ENCODE measurements at places on chromosomes 7 and 10.

DNA sequence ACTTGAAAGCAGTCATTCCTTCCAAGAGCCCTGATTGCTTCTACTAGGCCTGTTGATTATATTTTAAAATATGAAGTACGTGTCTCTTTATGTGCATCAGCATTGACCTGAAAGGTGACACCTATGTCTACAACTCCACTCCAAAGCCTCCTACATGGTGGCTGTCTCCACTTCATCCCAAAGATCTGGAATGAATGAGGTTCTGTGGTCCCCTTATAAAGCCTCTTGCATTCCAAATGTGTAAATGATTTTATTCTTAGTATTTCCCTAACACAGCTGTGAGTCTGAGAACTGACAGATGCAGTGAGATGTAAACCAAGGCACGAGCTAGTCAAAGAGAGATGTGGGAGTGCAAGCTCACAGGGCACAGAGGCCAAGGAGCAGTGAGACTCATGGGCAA is 176.0 kb upstream of the SVIL start:
- no peak for DNase-seq

- DNase-seq, result no peak
These were observed 277.6 kb downstream of the ELFN1 start for GRCh38 chr7:1947586-1948217.

GRCh38 chr10:2619916-2620315 is 447.4 kb upstream of the PFKP start:
- DNase-seq, result no peak

DNA sequence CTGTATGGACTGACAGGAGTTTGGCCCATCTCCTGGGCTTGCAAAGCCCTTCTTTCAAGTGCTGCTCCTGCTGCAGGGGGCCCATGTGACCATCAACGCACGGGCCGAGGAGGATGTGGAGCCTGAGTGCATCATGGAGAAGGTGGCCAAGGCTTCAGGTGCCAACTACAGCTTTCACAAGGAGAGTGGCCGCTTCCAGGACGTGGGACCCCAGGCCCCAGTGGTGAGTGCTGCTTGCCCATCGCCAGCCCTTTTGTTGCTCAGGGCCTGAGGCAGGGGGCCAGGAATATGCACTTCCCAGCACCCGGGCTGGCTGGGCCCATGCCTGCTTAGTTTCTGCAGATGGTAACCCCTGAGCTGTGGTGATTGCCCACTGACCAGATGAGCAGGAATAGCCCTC is 8.7 kb downstream of the PGAM2 start:
- no peak for DNase-seq

DNA sequence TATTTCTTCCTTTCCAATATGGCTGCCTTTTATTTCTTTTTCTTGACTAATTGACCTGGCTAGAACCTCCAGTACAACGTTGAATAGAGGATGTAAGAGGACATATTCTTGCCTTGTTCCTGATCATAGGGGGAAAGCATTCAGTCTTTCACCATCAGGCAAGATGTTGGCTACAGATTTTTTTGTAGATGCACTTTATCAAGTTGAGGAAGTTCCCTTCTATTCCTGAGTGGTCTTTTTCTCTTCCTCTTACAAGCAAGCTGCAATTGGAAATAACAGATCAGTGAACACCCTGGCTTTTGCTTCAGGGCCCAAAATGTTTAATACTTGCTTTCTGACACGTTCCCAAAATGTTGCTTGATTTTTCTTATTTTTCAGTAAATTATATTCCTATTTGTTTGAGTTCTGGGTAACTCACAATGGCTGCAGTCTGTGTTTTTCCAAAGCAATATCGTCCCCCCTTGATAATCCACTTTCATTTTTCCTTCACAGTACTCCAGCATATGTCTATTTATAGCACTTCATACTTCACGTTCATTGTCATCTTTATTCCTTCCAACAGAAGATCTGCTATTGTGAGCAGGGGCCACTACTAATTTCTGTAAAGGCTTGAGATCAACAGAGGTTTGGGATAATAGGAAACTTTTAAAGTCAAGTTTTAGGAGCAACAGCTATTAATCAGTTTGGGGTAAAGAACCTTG is 11.7 kb downstream of the CPEB3 start:
- no peak for DNase-seq

DNA sequence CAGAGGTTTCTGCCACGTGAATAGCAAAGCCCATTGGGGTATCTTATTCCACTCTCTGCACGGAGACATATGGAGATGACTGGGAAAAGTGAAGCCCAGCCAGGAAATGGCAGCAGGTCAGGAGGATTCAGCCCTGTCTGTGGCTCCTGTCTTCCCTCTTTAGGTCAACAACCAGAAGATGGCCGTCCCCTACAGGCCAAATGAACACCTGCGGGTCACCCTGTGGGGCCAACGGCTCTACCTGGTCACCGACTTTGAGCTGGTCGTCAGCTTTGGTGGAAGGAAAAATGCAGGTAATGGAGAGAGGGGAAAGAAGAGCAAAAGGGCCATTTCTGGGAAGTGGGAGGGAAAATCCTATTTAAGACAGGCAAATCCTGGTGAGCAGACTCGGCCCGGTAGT is 38.3 kb downstream of the EPHB4 start:
- DNase-seq, result no peak

DNA sequence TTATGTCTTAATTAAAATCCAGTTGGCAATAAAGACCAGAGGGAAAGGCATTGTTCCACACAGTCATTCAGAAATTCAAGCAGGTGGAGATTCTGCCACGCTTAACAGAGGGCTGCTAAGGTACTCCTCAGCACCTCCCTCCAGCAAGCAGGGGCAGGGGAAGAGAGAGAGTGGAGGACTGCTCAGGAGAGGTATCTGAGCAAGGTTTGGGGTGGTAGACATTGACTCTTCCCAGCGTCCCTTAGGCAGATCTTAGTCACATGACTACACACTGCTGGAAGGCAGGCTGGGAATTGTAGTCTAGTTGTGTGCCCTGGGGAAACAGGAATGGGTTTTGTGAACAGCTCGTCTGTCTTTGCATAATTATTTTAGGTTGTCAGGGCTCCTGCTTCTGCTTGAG is 181.6 kb downstream of the NPSR1 start:
- DNase-seq, result no peak

DNA sequence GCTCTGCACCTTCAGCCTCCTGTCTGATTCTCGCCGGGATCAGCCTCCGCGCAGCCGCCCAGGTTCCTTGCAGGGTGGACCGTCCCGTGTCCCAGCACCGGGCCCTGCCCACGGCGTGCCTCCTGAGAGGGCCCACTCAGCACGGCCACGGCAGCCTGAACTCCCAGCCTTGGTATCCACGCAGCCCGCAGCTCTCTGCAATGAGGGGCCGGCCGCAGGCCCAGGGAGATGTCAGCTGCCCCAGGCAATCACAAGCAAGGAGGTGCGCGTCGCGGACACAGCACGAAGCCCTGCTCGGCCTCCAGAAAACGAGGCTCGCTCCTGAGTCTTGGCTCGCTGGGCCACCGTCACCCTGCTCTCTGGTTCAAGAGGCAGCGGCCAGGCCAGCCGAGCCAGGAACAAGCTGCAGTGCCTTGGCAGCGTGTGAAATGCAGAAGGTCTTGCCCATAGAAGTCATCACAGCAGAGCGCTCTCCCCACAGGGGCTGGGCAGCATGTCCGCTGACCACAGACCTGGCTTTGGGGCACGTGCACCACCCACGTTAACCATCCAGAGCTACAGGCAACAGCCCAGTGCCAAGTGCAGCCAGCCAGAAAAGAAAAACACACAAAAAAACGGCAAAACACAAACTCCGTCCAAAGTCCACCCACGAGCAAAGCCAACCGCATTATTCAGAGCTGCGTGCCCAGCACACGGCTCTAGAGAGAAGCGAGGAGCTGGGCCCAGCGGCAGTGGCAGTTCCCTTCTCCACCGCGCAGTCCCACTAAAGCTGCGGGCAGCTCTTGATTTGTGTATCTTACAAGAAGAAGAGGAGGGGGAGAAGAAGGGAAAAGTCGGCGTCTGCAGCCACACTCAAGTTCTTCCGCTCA is 13.9 kb downstream of the GPER1 start:
- no peak for DNase-seq

DNA sequence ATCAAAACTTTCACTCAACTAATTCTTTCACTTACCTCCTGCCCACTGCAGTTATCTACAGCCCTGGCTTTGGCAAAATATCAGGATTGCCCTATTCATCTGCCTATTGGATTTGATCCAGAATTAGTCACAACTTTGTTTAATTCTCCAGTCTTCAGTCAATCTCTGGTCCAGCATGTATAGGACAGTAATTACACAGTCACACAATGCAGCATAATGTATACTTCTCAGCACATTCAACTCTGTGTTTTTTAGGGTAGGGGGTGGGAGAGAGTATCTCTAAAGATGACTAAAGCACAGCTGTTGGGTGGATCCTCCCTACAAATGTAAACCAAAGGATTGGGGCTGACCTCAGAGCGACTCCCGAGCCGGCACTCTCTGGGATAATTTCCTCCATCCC is 17.7 kb upstream of the NRP1 start:
- no peak for DNase-seq

DNA sequence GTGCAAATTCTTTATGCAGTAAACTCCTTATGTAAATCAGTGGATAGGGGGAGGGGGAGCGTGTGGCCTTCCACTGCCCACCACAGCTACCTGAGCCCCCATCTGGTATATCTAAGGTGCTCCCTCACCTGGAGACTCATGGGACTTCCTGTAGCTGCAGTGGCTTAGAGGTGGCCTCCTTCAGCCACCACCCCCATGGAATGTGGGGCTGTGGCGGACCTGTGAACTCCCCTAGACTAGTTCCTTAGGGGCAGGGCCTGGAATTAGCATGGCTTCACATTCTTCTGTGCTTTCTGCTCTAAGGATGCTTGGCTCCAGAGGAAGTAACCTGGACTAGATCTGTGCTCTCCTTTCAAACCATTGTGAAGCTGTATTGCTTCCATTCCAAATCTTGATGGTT is 550.5 kb upstream of the COBL start:
- DNase-seq, result no peak

GRCh38 chr10:73131301-73131700 is 21.0 kb downstream of the NUDT13 start:
- DNase-seq, result no peak

DNA sequence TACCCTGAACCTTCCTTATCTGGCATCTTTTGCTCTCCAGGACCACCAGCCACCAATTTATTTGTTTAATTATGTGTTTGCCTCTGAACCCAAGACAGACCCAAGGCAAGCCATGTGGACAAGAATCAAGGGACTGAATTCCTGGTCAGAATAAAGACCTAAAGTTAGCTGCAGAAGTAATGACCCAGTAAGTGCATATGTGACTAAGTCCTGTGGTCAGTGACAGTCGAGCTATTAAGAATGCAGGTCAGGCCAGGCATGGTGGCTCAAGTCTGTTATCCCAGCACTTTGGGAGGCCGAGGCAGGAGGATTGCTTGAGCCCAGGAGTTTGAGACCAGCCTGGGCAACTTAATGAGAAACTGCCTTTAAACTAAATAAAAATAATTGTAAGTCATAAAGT is 139.4 kb downstream of the CCDC71L start:
- no peak for DNase-seq

- DNase-seq, result no peak
These were observed 76.3 kb upstream of the ABCB5 start for GRCh38 chr7:20539201-20539600.

- DNase-seq, result no peak
These were observed 64.0 kb upstream of the KLF6 start for GRCh38 chr10:3848775-3849635.

GRCh38 chr7:158567153-158567603 is 20.4 kb downstream of the PTPRN2 start:
- DNase-seq, result no peak

DNA sequence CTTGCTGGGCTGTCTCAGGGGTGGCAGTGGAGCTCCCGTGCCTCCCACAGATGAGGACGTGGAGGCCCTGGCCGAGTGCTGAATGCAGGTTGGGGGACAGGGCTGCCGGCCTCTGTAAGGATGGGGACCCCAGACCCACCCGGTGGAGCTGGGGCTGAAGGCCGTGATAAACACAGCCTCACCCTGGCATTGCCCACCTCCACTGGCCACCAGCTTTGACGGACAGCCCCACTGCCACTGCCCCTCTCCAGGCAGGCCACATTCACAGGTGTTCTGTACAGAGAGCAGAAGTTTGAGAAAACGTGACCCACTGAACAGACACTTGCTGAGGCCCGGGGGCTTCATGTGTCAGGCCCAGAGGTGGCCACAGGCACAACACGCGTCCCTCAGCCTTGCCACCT is 126.2 kb downstream of the LHPP start:
- DNase-seq, result no peak

DNA sequence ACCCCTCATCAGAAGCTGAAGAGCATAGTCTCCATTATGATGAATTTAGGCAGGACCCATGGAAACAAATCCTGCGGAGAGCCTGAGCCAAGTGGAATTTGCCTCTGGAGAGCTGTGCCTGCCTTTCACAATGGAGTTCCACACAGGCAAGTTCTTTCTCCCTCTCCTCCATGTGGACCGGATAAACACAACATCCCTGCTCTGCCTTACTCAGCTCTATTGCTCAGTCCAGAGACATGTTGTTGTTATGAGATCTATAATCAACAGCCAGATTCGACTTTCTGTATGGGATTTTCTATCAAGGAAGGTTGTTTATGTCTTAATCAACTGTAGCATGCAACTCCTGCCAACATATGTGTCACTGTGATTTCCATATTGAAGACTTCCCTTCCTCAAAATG is 59.5 kb upstream of the ELMO1 start:
- DNase-seq, result no peak

DNA sequence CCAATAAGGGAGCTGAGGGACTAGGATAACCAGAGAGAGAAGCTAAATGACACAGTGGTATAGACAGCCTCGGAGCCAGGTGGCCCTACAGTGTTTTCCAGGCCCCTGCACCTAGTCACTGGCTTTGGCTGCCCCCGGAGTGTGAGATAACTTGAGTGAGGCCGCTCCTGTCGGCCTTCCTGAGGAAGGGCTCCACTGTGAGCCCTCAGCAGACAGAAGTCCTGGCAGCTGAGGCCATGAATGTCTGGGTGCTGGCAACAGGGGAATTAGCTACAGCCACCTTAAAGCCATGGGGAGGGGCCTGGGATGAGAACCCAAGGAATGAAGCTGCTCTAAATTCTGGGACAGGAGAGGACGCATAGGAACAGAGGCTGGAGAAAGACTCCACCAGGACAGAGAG is 4.6 kb upstream of the GDF10 start:
- no peak for DNase-seq

DNA sequence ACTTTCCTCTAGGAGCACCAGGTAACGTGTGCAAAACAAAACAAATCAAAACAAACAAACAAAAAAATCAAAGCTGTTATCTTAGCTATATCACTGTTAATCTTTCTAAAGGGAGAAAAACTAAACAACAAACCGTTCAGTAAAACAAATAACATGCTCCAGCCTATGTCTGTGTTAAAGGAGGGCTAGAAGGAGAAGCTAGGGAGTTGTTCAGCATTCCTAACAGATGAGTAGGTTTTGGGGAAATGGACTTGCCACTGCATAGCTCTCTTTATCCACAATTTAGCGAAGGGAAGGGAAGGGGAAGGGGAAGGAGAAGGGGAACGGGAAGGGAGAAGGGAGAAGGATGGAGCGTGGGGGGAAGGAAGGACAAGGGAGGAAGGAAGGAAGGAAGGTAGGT is 134.2 kb upstream of the AKR1E2 start:
- no peak for DNase-seq

DNA sequence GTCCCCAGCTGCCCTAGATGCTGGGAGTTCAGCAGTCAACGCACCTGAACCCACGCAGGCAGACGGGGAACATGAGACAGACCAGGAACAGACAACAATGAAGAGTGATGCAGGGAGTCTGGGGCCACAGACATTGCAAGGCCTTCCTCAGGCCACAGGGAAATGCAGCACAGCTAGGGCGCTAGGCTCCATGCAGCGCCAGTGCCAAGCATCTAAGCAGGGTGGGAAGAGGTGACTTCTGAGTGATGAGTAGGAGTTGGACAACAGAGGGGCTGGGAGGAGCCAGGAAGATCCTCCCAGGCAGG is 7.7 kb upstream of the RET start:
- DNase-seq, result no peak

All from activated T-helper 9 cell treated with anti-CD3 and anti-CD28 coated beads, Interleukin-2, amount 50 U/mL, for 16 hours (primary cell).